ENCODE measurements at places on chromosomes 3 and 15.
A peak's percentile ranks its signal among the peaks of the same experiment; 100 is the strongest.

- ATAC-seq = no peak
Observed at GRCh38 chr15:89781055-89781454, 4.9 kb downstream of the MESP2 start.

DNA sequence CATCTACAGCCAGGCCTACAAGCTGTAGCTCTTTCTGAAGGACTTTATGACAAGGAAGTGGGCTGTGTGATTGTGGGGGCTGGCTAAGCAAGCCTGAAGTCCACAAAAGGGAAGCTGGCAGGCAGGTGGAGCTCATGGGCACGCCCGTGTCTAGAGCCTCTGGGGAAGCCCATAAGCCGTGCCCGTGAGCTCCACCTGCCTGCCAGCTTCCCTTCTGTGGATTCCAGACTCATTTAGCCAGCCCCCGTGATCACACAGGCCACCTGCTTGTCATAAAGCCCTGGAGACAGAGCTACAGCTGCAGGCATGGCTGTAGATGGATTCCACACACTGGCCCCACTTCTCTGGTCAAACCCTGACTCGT is 15.2 kb downstream of the EFCC1 start:
- ATAC-seq = no peak

DNA sequence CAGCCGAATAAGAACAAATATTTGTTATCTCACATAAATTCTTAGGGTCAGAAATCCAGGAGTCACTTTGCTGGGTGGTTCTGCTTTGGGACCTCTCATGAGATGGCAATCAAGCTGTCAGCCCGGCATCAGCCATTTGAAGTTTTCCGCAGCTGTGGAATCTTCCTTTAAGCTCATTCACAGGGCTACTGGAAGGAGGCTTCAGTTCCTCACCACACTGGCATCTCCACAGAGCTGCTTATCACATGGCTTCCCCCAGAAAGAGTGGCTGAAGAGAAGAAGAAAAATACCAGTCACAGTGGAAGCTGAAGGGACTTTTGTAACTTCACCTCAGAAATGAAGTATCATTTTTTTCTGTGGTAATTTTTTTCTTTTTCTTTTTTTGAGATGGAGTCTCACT is 267.7 kb downstream of the CHL1 start:
- ATAC-seq = no peak

- ATAC-seq = peak; percentile 13
Observed at GRCh38 chr3:156209631-156210335, 89.4 kb downstream of the KCNAB1 start.

DNA sequence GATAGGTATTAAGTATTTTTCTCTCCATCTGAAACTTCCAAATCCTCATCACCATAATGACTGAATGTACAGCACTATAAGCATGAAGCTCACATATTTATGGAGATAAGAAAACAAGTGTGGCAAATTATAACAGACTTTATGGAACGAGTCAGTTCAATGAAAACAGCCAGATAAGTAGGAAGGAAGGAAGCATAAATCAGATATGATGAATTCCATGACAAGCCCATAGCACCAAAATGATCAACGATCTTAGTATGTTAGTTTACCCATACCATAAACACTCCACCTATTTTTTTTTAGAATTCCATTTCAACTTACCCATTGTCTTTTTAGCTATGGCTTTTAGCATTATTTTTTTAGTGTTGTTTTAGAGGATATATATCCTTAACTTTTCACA is 169.5 kb downstream of the TNIK start:
- ATAC-seq = no peak

GRCh38 chr3:41989518-41989917 is 27.6 kb upstream of the ULK4 start:
- no peak for ATAC-seq

DNA sequence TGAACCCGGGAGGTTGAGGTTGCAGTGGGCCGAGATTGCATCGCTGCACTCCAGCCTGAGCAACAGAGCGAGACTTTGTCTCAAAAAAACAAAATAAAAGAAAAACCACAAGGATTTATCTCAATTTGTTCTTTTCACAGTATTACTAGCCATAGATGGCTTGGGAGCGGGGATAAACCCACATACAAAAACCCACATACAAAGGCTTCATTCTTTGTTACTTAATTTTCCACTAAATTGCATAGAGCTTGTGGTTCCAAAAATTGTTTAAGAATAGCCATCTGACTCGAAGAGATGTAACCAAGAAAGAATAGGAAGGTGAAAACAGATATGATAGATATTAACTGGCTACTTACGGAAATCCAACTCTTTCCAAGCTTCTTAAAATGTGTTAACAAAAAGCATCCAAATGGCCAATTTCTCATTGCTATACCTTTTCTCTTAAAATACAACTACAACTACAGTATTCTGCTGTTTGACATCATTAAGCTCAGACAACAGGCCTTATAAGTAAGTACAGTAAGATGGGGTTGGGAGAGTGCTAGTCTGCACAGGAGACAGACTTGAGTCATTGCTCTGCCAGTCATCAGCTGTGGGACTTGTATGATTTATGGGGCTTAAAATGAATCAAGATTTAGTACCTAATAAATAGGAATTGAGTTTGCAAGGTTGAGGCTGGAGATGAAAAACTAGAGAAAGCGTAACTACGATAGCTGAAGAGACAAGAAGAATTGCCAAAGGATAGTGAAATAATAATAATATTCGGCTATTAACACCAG is 96.6 kb upstream of the PLXND1 start:
- no peak for ATAC-seq

DNA sequence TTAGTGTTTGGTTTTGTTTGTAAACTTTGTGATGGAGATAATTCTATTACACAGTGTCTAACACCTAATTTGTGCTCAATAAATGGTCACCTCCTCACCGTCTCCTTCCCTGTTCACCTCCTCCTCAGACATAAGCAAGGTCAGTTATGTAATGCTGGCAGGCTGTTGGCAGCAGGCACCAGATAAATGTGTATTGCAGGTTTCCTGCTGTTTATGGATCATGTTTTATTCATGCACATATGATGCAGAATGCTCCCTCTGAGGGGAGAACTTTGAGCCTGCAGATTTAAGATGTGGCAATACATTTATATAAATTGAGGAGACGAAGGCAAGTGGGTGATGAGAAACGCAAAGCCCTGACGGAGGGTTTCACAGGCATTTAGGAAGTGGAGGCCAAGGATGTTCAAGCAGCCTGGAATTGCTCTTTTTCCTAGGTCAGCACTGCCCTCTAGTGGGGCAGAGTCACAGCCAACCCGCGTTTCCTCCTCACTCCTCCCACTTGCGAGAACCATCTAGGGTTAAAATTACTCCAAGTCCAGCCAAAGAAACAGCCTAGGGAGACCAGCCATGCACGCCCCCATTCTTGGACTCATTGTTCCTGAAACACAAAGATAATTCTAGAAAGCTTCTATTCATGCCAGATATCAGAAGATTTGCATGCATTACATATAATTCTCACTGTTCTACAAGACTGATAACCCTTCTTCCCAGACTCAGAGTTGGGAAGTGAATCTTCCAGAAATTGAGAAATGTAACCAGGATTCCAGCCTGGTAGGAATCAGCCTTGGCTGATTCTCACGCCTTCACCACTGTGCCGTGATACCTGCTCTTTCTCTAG is 228.7 kb downstream of the SLCO3A1 start:
- peak; percentile 90 for ATAC-seq

DNA sequence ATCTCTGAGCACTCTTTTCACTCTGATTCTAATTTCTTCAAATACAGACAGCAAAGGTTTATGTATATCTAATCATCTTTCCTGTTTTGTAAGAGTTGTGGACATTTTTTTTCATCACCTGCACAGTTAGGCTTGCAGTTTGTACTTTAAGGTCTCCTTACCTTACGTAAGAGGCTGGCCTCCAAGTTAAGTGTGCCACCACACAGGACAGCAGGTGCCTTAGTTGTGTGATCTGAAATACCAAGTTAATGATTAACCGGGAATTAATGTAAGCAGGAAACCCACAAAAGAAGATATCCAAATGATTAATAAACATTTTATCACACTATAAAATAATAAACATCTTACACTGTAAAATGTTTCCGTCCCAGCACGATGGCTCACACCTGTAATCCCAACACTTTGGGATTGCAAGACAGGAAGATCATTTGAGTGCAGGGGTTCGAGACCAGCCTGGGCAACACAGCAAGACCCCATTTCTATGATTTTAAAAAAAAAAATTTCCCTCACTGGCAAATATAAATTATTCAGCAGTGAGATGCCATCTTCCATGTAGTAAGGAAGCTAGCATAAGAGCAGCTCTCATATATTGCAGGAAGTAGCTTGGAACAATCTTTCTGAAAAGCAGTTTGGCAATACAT is 87.7 kb upstream of the LIMD1 start:
- no peak for ATAC-seq

DNA sequence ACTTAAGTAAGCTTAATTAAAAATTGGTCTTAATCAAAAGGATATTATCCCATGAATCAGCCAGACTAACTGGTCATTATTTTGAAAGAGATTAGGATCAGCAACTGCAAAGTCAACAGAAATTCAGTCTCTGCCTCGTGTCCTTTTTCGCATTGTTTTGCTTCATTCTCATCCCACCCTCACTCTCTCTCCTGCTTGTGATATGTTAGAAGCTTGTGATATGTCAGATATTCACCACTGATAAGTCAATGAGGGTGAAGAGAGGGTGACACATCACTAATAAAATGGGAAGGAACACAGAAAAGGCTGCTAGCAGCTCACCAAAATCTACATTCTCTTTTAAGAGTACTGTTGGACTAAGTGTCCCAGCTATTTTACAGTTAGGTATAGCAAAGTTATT is 146.1 kb downstream of the SUCNR1 start:
- ATAC-seq = peak; percentile 39

- ATAC-seq = peak; percentile 14
Observed at GRCh38 chr3:168070919-168071318, 24.8 kb downstream of the GOLIM4 start.

All from SK-N-SH treated with all-trans-retinoic acid at 6 μM for 48 hours (cell line).